CD4-positive, alpha-beta T cell treated with Interleukin-21 for 1 hour (primary cell): ENCODE measurements at places on chromosomes 4 and X.

GRCh38 chr4:99811850-99812249 is 4.8 kb upstream of the DAPP1 start:
- DNase-seq = peak; percentile 75

DNA sequence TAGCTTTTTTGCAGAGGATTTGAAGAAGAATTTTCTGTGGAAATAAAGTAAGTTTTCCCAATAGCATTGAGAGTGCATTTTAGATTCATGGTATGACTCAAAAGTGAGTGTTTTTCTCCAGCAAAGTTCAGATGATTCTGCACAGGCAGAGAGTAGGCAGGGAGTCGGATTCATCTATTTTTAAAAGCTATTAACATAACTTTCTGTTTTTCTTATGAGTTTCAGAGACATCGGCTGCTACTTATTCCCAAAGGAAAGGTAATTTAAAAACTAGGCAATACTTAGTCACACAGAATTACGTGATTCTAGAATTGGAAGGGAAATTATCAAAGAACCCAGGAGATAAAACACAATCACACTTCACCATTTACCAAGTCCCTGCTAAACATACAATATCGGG is 4.4 kb downstream of the CCDC110 start:
- no peak for DNase-seq

DNA sequence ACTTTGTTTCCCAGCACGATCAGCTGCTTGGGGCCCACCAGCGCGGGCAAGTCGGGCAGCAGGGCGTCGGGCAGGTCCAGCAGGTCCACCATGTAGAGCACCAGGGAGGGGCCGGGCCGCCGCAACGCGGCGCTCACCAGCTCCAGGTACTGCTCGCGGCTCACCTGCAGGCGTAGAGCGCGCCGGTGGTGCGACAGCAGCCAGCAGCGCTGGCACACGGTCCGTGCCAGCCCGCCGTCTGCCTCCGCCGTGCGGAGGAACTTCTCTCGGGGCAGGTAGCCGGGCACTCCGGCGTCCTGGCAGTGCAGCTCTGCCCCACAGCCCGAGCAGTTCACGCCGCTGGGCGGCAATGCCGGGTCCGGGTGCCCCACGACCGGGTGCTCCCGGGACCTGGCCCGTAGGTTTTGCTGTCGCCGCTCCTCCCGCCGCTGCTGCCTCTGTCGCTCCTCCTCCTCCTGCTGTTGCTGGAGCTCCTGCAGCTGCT is 527 bp downstream of the NOA1 start:
- peak; percentile 53 for DNase-seq

DNA sequence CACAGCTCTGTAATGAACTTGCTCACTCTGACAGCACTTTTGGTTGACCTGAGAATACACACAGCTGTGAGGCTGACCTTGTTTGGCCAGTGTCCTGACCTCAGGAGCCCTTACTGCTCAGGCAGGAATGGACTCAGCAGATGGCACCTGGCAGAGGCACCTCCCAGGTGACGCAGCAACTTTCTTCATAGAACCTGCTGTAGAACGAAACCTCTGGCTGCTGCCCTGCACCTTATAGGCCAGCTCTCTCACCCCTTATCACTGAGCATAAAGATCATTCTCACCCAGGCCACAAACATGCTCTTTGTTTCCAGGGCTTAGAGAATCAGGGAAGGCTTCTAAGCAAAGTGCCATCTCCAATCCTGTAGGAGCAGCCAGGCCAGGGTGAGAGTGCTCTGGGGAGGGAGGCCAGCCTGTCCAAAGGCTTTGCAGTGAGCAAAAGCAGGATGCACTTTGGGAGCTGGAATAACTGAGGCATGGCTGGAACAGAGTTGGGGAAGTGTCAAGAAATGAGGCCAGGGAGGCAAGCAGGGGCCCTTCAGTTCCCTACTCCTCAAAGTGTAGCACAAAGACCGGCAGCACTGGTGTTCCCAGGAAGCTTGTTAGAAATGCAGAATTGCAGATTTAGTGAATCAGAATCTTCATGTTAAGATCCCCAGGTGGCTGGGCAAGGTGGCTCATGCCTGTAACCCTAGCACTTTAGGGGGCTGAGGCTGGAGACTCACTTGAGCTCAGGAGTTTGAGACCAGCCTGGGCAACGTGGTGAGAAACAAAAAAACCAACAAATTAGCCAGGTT is 13.3 kb upstream of the CENPU start:
- no peak for DNase-seq

- no peak for DNase-seq
Observed at GRCh38 chr4:41644288-41644914, 104.1 kb downstream of the PHOX2B start.

- no peak for DNase-seq
Observed at GRCh38 chr4:111961809-111962208, 183.4 kb upstream of the FAM241A start.

DNA sequence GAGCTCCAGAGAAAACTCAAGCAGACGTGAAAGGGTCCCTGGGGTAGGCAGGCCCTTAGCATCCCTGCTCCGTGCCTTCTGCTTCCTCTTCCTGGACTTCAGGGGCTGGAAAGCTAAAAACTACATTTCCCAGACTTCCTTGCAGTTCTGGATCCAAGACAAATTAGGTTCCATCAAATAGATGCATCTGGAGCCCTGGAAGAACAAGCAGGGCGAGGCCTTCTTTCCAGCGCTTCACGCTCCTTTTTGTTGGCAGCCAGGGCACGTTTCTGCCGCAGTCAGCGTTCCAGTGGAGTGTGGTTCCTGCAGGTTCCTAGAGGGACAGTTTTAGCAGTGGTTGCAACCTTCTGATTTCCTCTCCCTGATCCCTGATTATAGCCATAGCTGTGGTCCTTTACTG is 53.6 kb upstream of the MSX1 start:
- no peak for DNase-seq

DNA sequence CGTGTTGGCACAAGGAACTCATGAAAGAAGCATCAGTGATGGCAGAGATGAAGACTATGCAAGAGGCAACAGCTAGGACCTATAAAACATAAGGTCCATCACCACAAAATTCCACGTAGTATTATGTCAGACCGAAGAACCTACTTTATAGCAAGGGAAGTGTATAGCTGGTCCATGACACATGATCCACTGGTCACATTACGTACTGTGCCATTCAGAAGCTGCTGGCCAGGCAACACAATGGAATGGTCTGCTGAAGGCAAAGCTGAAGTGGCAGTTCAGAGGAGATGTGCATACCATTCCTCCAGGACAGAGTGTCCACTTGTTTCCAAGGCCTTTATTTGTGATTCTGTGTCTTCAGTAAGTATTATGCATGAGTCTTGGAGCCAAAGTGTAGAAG is 215.5 kb upstream of the UGT8 start:
- DNase-seq = no peak

- no peak for DNase-seq
Observed at GRCh38 chr4:31474221-31474620, 754.1 kb downstream of the PCDH7 start.

GRCh38 chr4:186596346-186596745 is 41.0 kb upstream of the MTNR1A start:
- DNase-seq = no peak

- DNase-seq = no peak
Observed at GRCh38 chrX:40262157-40263013, 164.6 kb upstream of the BCOR start.

DNA sequence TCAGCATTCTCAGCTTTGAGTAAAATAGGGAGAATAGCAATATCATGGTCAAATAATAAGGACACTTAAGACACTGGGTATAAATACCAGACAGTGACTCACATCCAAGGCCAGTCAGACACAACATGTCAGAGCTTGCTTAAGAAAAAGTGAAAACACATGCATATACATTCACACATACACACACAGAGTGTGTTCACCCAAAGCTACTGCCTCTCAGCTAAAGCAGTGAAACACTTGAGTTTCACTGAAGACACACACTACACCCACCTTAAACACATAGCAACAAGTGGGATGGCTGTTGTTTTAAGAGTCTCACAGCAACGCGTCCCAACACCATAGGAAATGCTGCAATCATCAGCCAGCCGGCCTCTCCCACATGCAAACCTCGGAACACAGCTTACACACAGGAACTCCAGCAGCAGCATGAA is 14.4 kb downstream of the SHROOM4 start:
- no peak for DNase-seq

DNA sequence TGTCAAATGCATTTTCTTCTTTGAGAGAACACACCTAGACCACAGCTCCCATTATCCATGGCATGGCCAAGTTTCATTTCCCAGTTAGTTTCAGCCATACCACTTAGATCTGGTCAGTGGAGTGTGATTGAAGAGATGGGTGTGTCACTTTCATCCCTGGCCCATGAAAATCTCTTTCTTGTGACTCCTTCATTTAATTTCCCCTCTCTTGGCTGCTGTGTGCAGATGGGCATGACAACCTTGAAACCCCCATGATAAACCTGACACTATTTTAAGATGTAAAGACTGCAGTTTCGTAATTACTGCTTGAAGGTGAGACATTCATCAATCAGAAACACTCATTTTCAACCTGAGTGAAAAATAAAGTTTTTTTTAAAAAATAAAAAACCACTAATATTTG is 284.9 kb downstream of the IL15 start:
- DNase-seq = no peak

DNA sequence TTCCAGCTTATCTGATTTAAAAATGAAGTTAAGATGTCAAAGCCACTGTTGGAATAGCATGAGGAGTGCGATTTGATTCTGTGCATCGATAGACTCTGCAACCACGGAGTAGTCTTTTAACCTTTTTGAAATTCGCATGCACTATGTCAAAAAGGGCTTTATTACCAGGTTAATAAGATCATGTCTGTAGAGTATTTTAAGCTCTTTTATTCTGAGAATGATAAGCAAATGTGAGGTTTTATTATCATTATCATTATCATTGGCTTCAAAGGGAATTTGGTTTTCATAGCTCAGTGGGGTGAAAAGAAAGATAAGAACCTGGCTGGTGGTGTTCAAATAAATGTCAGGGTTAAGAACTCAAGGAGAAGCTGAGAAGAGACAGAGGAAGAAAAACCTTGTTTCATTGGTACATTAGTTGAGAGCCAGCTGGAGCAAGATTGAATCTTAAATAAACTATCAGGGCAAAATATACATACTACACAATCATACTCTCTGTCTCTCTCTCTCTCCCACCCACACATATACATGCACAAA is 102.6 kb downstream of the MMRN1 start:
- no peak for DNase-seq

DNA sequence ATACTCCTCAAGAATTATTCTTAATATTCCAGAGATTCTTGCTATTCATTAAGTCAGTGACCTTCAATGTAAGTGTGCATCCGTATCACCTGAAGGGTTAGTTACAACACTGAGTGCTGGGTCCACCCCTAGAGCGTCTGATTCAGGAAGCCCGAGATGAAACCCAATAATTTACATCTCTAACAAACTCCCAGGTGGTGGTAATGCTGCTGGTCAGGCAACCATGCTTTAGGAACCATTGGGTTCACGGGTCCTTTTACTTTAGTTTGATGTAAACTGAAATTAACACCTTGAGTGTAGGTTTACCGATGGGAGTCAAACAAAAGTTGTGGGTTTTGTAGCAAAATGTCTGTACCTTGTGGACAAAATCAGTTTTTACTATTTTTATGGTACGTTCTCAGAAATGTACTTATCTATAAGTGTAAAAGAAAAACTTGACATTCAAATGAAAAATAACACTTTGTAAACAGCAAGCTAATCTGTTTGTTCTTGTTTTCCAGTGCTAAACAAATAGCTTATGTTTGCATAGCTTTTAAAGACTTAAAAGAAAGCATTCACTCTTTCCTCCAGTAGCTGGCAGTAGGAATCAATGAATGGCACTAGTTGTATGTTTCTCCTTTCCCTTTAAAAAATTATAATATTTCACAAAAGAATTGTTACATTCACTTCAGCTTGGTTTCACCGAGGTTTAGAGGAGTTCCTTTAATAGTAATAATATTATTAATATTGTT is 32.7 kb downstream of the ACE2 start:
- no peak for DNase-seq

GRCh38 chr4:187232796-187233195 is 509.1 kb upstream of the FAT1 start:
- DNase-seq = no peak

DNA sequence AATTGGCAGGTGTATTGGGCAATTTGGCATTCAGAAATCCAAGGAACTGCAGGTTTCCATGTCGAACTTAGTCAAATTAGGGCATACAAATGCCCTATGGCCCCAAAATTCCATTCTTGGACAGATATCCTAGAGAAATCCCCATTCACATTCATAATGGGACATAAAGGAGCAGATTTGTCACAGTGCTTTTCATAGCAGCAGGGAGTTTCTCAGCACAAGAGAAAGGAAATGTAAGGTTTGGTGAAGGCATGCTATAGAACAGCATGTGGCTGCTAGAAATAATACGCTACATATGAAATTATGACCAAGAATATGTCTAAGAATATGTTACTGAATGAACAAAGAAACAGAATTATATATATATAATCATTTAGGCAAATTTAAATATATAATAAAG is 437.5 kb upstream of the BOD1L1 start:
- no peak for DNase-seq
